ENCODE measurements at places on chromosomes 16 and 17. TPM values are rescaled to one million over a fixed set of nuclear protein-coding genes. Genes with fewer than 3 reads are reported as not detected.

The TEKT5 gene
- 1.4 TPM for total RNA-seq

The ZP2 gene
- not detected for total RNA-seq

The SLC52A1 gene
- 0.32 TPM for total RNA-seq

The CEP295NL gene
- 0.12 TPM for total RNA-seq

The MPV17L gene
- total RNA-seq = 0.44 TPM

The GCGR gene
- total RNA-seq = not detected

The CACNA1H gene
- not detected for total RNA-seq

The NPIPA2 gene
- total RNA-seq = 0.34 TPM
